ENCODE measurements at places on chromosomes 3 and 15. TPM values are rescaled to one million over a fixed set of nuclear protein-coding genes. Genes with fewer than 3 reads are reported as not detected.

- no peak for DNase-seq
Measured at GRCh38 chr15:92402751-92403150, 9.1 kb downstream of the ST8SIA2 start.

- no peak for DNase-seq
Measured at GRCh38 chr3:140128217-140128616, 193.2 kb downstream of the CLSTN2 start.

GRCh38 chr15:85477061-85477460 is 96.7 kb downstream of the AKAP13 start:
- DNase-seq, result no peak

- no peak for DNase-seq
Measured at GRCh38 chr3:63500196-63500595, 152.3 kb upstream of the SNTN start.

DNA sequence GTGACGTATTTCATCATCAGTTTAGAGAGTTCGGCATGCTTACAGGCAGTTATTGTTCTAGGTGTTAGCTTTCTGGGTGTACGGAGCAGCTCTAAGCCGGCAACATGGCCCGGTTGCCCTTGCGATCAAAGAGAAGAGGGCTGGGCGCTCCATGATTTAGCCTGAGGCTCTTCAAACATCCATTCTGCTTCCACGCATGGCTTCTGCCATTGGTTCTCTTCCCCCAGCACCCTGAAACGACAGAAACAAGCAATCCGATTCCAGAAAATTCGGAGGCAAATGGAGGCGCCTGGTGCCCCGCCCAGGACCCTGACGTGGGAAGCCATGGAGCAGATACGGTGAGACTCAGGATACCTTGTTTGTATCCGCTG is 574 bp downstream of the NGRN start:
- DNase-seq, result peak; percentile 16

Gene SLC22A13
- total RNA-seq, result 0.47 TPM

Gene PTH1R
- total RNA-seq, result 0.32 TPM

Gene SLITRK3
- total RNA-seq, result not detected

Data from HCT116 (cell line).